ENCODE measurements at places on chromosomes 2 and 18. TPM values are rescaled to one million over a fixed set of nuclear protein-coding genes. Genes with fewer than 3 reads are reported as not detected.

TTN gene
- 2.7 TPM for total RNA-seq

GALR1 gene
- total RNA-seq = not detected

RIT2 gene
- total RNA-seq = not detected

HK2 gene
- 21.3 TPM for total RNA-seq

MAL gene
- not detected for total RNA-seq

ABCB11 gene
- not detected for total RNA-seq

CYRIA gene
- 2.5 TPM for total RNA-seq

IL36A gene
- not detected for total RNA-seq

SOWAHC gene
- 21.9 TPM for total RNA-seq

EPB41L3 gene
- 130 TPM for total RNA-seq

ALPI gene
- not detected for total RNA-seq

CLEC4F gene
- total RNA-seq = not detected

GNAL gene
- 2.2 TPM for total RNA-seq

SLC5A7 gene
- not detected for total RNA-seq

MATN3 gene
- total RNA-seq = 0.73 TPM

CRYGD gene
- not detected for total RNA-seq

C1QL2 gene
- not detected for total RNA-seq

SMYD5 gene
- 25.6 TPM for total RNA-seq

TMEM37 gene
- 0.20 TPM for total RNA-seq

GTF2A1L gene
- total RNA-seq = not detected

RGPD5 gene
- 14.0 TPM for total RNA-seq

ASPRV1 gene
- total RNA-seq = 0.20 TPM

PAX8 gene
- 2.9 TPM for total RNA-seq

EML6 gene
- total RNA-seq = 4.1 TPM

TEX44 gene
- total RNA-seq = not detected

MRO gene
- total RNA-seq = 0.39 TPM

CYP26B1 gene
- total RNA-seq = 2.5 TPM

MOGAT1 gene
- not detected for total RNA-seq

PLEKHH2 gene
- 4.3 TPM for total RNA-seq

SERPINB4 gene
- under 0.01 TPM for total RNA-seq

RHOB gene
- total RNA-seq = 48.9 TPM

HNMT gene
- total RNA-seq = 23.3 TPM

MAP3K19 gene
- total RNA-seq = not detected

ITSN2 gene
- total RNA-seq = 18.4 TPM

ALK gene
- not detected for total RNA-seq

CSRNP3 gene
- 0.73 TPM for total RNA-seq

UGT1A10 gene
- total RNA-seq = not detected

ALPG gene
- not detected for total RNA-seq

CFC1 gene
- total RNA-seq = not detected
